Esophagus muscularis mucosa (tissue), 4 donors: ENCODE measurements at places on chromosomes 2 and 18. TPM values are rescaled to one million over a fixed set of nuclear protein-coding genes. Genes with fewer than 3 reads are reported as not detected.
A peak's percentile ranks its signal among the peaks of the same experiment; 100 is the strongest.

Gene OR6B2
- not detected for total RNA-seq

Gene INHBB
- total RNA-seq: 9.8 TPM

DNA sequence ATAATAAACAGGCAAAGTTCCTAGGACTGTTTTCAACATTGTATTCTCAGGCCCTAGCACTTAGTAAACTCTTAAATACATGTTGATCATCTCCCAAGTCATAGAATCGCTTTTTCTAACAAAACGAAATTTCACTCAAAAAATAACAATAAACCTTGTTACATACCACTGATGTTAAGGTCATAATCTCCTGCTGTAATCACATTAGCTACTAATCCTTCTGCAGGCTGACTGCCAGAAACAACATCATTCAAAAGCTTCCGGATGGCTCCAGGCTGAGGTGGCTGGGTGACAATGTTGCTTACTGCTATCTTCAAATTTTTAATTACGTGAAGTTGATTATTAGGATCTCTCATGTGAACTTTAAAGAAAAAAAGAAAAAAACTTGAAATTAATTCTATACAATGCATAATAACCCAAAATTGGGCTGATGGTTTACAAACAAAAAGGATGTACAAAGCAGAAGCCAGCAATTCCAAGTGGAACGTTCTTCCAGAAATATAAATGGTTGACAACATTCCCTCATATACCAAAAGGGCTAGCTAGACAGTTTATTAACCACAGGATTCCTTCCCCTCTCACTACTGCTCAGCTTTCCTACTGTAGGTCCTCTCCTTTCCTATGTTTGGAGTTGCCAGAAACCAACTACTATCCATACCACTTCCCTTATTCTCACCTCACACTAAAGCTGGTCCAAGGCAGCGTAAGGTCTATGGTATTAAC is 11.6 kb downstream of the TRAPPC8 start:
- DNase-seq: no peak

- DNase-seq: peak; percentile 24
These were observed 83.7 kb downstream of the FMNL2 start for GRCh38 chr2:152418688-152419087.

DNA sequence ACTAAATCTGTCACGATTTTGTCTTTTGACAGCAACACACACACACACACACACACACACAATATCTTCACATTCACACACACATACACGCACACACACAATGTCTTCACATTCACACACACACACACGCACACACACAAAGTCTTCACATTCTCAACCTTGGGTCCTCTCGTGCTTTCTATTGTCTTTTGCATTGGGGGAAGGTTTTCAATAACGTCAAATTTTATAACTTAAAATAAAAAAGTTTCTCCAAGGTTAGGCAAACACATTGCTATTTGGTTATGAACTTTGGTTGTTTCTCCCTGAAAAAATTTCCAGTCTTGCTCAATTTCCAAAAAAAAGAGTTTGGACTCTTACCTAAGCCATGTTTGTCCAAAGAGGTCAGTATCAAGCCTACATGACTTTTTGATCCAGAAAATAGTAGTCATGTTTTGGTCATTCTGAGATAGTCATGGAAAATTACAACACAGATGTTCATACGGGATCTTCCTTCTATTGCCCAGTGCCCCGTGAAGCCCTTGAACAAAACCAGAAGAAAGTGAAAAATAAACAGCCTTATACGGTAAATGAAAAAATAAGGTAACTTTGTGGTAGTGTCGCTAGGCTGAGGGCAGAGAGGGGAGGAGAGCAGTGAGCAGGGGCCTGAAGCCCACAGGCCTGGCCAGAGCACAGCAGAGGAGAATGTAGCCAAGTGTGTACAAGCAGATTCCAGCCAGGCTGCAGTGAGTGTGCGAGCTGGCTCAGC is 542.8 kb upstream of the ID2 start:
- no peak for DNase-seq

DNA sequence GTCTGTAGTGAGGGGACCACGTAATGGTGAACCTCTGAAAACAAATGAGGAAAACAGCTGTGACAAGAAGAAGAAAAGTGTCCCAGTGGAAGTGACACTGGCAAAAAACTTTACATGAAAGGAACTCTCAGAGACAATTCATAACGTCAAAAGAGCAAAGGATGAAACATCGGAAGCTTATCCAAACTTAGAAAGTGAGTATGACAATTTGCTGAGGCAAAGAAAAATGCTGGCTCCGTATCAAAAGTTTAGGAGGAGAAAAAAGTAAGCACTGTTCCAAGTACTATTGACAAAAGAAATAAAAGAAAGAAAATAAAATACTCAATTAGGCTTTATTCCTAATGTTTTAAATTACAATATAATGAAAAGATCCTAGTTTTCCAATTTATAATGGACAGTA is 91.3 kb downstream of the NOL10 start:
- DNase-seq: no peak
